ENCODE measurements at places on chromosomes 6 and 20.

DNA sequence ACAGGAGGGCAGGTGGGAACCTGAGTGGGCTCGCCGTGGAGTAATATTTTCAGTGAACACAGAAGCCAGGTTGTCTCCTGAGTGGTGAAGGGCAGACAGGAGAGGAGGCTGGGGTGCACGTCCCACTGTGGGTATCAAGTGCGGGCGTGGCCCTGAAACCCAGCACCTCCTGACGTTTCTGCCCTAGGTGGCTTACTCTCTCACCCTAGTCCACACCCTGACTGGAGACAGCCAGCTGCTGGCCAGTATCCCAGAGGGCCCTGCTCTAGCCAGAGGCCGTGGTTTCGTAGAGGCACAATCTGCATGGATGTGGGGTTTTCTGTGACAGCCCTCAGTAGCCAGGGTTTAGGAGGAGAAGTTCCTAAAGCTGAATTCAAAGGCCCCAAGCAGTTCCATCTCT lies 86.7 kb downstream of the TRERF1 start:
- DNase-seq: no peak

DNA sequence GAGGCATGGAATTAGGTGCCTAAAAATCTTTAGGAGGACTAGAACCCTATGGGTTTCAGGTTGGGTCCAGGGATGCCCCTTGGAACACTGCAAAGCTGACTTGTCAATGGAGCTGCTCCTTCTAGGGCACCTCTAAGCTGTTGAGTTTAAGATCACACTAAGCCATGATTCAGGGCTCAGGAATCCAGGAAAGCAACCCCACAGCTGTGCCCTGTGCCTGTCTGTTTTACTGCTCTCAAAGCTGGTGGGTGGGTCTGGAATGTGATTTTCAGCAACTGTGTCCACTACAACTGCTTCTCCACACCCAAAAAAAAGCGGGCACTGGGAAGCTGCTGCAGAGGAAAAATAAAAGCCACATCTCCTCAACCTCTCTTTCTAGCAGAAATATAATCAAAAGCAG lies 310.4 kb upstream of the MOCS1 start:
- no peak for DNase-seq

DNA sequence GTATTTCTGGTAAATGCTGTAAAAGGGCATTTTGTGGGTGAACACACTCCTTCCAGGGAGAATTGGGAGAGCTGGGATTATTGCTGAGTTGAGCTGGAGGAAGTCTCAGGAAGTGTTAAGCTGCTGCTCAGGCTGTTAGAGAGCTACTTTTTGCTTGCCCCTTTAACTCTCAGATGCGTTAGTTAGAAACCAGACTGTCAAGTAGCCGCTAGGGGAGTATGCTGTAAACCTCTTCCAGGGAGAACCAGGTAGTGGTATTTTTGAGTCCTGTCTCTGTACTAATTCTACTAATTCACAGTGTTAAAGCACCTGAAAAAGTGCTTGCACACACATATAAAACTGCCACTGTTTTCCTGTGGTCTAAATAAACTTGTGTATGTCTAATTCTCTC lies 6.6 kb upstream of the GFRAL start:
- DNase-seq: no peak

DNA sequence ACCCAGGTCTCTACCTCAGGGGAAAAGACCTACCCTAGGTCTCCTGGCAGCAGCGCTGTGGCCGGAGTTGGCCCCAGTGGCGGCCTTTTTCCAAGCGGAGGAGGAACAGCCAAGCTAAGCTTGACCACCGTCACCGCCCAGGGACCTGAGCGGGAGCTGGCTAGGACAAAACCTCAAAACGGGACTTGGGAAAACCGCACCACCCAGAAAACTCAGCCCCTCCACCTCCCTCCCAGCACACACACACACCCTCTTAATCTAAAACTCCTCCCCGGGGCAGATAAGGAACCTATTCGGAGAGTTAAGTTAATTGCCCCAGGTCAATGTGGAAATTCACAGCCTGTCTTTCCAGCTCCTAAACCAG lies 2.7 kb upstream of the TRERF1 start:
- DNase-seq: no peak

GRCh38 chr6:130632897-130633296 lies 194.3 kb upstream of the SMLR1 start:
- DNase-seq: no peak

GRCh38 chr6:37109714-37110499 lies 60.0 kb upstream of the PIM1 start:
- DNase-seq: no peak

GRCh38 chr20:61896058-61896961 lies 169.4 kb downstream of the TAF4 start:
- no peak for DNase-seq

DNA sequence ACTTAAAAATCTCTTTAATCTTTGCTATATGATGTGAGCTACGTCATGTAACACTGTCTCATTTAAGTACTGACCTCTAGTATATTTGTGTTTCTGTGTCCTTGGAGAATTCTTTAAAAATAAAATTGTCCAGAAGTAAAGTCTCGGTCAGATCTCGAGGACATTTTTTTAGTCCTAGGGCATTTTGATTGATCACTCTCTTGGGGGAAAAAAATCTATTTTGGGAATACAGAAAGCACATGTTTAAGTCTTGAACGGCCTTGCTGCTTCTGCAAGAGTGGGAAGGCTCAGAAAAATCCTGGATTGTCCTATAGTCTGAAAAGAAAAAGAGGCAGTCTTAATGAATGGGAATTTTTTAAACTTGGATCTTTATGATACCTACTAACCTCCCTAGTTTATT lies 234.3 kb downstream of the UTRN start:
- DNase-seq: no peak

DNA sequence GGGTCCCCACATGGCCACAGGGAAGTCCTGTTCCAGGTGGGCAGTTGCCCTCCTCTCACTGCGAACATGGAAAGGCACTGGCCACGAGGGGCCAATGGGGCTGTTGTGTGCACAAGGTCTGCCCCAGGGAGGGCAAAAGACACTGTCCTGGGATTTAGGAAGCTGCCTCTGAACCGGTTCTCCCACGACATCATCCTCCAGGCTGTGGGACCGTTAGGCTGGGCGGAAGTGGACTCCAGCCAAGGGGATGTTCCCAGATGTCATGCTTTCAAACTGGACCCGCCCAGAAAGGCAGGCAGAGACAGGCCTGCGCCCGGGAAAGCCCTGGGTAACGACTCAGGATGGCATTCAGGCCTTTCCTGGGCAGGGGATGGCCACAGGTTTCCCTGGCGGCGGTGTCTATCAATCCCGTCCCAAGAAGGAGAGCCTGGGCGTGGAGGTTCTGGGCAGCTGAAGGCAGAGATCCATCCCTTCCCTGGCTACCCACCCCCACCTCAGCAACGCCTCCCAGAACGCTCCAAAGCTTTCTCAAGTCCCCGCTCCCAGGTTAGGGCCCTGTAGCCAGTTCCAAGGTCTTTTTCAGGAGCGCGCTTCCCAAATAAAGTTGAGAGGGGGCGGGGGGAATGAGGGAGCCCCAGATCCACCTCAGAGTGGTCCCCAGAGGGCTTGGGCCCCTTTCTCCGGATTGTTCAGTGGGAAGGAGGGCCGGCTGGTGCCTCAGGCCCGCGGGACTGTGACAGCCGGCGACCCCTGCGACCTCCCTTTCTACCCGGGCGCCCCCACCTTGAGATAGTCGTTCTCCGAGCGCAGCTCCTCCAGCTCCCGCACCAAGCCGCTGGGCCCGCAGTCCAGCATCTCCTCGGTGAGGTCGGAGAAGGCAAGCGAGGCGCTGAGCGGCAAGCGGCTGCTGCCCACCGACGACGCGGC lies 13.8 kb upstream of the TLDC2 start:
- DNase-seq: no peak

DNA sequence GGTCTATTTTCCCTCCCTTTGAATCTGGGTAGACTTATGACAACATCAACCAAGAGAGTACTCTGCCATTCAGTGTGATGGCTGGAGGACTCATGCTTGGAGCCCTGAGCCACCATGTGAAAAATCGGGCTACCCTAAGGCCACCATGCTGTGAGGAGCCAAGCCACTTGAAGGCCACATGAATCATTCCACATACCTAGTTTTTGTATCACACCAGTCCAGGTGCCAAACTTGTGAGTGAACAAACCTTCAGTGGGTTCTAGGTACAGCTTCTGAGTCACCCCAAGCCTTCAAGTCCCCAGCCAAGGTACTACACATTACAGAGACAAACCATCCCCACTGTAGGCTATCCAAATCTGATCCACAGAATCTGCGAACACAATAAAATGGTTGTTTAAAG lies 37.4 kb upstream of the E2F3 start:
- no peak for DNase-seq

GRCh38 chr6:16950825-16951495 lies 150.9 kb upstream of the STMND1 start:
- DNase-seq: no peak
